ENCODE measurements at places on chromosomes 6 and 20.

DNA sequence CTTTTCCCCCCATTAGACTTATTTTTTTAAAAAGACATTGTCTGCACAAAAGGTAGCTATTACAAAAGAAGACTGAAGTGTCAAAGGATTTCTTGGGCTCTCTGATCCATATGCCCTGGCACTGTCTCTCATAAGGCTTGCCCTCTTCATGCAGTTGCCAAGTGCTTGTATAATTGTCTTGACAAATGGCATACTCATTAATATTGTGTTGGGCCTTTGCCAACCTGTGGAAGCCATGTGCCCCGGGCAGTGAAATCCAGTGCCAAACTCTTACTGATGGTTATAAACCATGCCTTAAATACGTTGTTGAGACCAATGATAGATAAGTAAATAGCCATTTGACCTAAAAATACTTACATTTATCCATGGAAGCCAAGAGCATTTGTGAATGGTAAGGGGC, 98.1 kb downstream of the FARS2 start:
- DNase-seq: no peak

- DNase-seq: no peak
These were observed 14.5 kb downstream of the HSPA1B start for GRCh38 chr6:31842053-31842452.

GRCh38 chr6:90028066-90028778, 134.0 kb downstream of the GJA10 start:
- no peak for DNase-seq

DNA sequence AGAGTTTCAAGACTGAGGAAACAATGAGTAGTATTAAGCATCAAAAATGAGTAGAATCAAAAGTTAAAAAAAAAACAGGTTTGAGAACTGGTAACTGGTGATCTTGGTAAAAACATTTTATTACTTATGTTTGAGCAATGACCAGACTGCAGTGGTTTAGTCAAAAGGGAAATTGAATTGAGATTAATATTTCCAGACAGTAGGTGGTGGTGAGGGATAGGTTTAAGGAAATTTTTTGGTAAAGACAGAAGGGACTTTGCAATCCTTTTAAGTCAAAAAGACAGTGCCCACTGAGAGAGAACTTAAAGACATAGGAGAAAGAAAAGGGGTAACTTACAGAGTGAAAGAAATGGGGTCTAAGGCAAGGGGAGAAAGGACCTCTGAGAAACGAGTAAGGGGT, 156.9 kb downstream of the ASCC3 start:
- DNase-seq: no peak

GRCh38 chr6:6823568-6824224, 235.2 kb downstream of the LY86 start:
- DNase-seq: no peak

- no peak for DNase-seq
These were observed 77.5 kb downstream of the ATXN1 start for GRCh38 chr6:16683641-16684194.

GRCh38 chr6:81562169-81562568, 190.3 kb downstream of the TENT5A start:
- no peak for DNase-seq

GRCh38 chr6:21350926-21351325, 242.6 kb upstream of the SOX4 start:
- DNase-seq: no peak

DNA sequence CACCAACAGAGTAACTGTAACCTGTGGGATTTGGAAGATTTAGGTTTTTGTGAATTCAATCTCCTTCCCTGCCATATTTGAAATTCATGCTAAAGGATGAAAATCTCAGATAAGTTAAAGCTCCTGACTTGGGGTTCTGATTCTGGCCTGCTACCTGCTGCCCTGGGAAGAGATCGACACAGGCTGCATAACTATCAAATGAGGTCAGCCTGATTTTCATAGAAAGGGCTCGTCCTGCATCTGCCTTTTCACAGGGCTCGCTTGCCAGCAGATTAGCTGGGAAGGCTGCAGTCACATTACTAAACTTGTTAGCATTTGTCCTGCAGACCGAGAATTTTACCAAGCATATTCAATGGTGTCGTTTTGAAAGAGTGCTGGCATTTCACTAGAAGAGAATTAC, 14.6 kb downstream of the GCLC start:
- DNase-seq: no peak

GRCh38 chr6:1405221-1405620, 15.8 kb downstream of the FOXF2 start:
- DNase-seq: no peak

- DNase-seq: no peak
These were observed 90.3 kb downstream of the FHL5 start for GRCh38 chr6:96653181-96653580.

DNA sequence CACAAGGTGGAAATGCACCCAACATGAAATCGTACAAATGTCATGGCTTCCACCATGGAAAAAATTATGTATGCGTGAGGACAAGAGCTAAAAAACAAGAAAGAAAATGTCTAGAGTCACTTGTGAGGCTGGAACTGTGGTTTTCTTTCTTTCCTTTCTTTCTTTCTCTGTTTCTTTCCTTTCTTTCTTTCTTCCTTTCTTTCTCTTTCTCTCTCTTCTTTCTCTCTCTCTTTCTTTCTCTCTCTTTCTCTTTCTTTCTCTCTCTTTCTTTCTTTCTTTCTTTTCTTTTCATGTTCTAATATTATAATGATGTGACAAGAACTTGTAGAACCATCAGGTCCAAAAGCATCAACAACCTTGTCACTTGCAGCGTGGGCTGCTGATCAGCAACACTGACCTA, 28.4 kb downstream of the ZNF311 start:
- no peak for DNase-seq

- DNase-seq: no peak
These were observed 57.3 kb downstream of the DLL1 start for GRCh38 chr6:170233286-170234205.

DNA sequence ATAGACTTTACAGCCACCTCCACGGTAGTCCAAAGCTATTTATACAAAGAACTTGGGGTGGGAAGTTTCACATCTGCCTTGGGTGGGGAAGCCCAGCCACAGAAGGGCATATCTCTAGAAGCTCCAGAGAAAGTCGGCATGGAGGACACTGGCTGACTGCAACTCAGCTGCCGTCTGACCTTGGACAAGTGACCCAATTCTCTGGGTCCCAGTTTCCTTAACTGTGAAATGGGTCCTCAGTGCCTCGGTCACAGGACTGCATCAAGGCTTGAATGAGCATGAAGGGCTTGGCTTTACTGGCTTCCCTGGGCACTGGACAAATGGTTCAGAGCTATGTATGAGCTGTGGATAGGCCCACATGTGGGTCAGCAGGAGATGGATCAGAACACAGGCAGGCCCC, 58.6 kb downstream of the NOL4L start:
- DNase-seq: no peak

GRCh38 chr6:88619951-88620350, 343.5 kb downstream of the RNGTT start:
- no peak for DNase-seq

- no peak for DNase-seq
These were observed 5.5 kb downstream of the MANBAL start for GRCh38 chr20:37295001-37295400.

- DNase-seq: no peak
These were observed 100.5 kb downstream of the LMBRD1 start for GRCh38 chr6:69696273-69696672.

- DNase-seq: no peak
These were observed 3.5 kb upstream of the NT5DC1 start for GRCh38 chr6:116096979-116097816.

DNA sequence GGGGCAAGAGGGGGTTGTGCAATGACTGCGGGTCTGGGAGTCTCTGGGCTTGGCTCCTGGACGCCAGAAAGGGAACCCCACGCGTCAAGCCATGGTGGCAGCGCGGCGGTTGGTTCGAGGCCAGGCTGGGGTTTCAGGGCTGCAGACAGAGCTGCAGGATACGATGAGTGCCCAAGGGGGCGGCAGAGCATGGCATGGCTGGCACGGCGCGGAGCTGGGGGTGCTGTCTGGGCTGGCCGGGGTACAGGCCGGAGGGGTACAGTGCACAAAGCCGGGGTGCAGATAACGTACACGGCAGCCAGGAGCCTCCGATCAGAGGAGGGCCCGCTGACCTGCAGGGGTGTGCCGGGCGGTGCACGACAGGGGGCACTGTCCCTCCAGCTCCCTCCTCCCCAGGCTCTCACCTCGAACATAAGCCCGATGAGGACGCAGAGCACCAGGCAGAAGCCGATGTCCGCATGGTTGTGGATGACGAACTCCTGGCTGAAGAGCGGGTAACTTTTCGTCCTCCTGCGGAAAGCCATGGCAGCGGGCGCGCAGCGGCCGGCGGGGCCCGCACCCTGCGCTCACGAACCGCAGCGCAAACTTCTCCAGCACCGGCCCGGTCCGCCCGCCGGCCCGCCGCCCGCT, 353 bp downstream of the TRAM2 start:
- DNase-seq: no peak

DNA sequence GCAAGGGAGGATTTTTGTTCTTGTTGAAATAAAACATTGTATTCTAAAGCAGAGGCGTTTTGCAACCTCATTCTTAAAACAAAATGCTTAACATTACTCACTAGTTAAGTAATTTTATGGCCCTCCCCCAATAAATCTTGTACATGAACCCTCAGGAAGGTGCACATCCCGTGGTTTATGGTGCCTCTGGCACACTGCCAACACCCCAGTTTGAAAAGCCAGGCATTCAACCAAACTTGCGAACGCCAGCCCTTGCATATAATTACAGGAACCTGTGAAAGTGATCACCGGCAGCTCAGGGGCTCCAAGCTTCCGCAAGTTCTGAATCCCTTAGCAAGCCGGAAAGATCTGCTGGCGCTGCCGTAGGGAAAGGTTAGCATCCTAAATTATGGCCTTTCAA, 1109.0 kb upstream of the FLRT3 start:
- no peak for DNase-seq

DNA sequence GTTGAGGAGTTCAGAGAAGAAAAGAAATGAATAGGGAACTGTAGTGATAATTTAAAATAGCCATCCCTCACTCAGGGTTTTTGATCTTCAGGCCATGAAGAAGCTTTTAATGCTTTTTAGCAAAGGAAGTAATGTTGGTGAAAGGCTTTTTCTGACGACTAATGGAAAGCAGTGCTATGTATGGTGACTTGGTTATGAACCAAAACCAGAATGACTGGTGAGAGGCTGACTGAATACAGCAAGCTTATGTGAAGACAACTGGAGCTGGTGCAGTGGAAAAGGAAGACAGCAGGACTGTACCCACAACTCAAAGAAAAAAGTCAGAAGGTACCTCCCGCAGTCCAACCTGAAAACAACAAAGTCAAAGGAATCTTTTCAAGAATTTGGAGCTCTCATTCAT, 118.8 kb downstream of the PRDM1 start:
- no peak for DNase-seq

DNA sequence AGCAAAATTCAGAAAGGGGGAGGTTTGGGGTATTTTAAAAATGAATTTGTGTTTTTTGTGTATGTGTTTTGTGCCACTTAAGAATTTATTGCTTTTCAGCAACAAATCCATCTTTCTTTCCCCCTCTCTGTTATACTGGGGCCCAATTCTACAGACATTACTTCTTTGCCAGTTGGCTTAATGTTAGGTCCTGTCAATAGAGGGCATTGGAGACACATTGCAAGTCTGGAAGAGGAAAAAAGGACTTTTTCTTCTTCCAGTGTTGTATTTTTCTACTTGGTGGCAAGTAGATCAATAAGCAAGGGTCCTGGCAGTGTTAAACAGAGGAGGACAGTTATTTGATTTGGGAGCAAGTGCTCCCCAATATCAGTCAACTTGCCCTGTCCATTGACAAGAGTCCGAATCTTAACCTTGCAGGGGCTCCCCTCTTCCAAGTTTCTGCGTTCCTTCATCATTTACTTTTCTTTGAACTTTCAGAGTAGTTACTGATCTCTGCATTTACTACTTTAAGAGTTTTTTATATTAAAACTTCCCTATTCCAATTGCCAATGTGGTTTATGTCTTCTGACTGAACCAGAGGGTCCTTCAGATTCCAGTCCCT, 23.4 kb downstream of the SCML4 start:
- DNase-seq: no peak

- no peak for DNase-seq
These were observed 600.0 kb downstream of the QKI start for GRCh38 chr6:164014346-164015087.

GRCh38 chr20:34200023-34200422, 41.2 kb upstream of the ASIP start:
- DNase-seq: no peak

Data from amygdala (tissue), 56 donors.